ENCODE measurements at places on chromosomes 3 and 15. TPM values are rescaled to one million over a fixed set of nuclear protein-coding genes. Genes with fewer than 3 reads are reported as not detected.

Gene IL5RA
- total RNA-seq: not detected

Gene FRMD5
- 14.1 TPM for total RNA-seq

Gene IP6K2
- total RNA-seq: 114 TPM

Gene PLSCR2
- total RNA-seq: 0.39 TPM

Gene SERINC4
- 0.16 TPM for total RNA-seq

Gene NANOGP8
- total RNA-seq: 2.1 TPM

Gene LARP6
- total RNA-seq: 14.7 TPM

Gene NEK4
- total RNA-seq: 31.2 TPM

Gene BCL2A1
- total RNA-seq: 0.25 TPM

Gene GXYLT2
- total RNA-seq: 5.3 TPM

Gene GPR149
- total RNA-seq: 0.09 TPM

All from WTC11 (cell line).